OCI-M1 (cell line): ENCODE measurements at places on chromosomes 2 and 18.

- DNase-seq: no peak
These were observed 203.3 kb downstream of the CELF4 start for GRCh38 chr18:37362158-37362890.

- DNase-seq: no peak
These were observed 123.5 kb downstream of the TANC1 start for GRCh38 chr2:159091976-159092375.

- DNase-seq: no peak
These were observed 270.1 kb downstream of the TCF4 start for GRCh38 chr18:55317864-55318263.

GRCh38 chr2:85732467-85733120, 21.2 kb upstream of the ATOH8 start:
- DNase-seq: no peak

- DNase-seq: no peak
These were observed 53.0 kb downstream of the EPHA4 start for GRCh38 chr2:221518935-221519625.

DNA sequence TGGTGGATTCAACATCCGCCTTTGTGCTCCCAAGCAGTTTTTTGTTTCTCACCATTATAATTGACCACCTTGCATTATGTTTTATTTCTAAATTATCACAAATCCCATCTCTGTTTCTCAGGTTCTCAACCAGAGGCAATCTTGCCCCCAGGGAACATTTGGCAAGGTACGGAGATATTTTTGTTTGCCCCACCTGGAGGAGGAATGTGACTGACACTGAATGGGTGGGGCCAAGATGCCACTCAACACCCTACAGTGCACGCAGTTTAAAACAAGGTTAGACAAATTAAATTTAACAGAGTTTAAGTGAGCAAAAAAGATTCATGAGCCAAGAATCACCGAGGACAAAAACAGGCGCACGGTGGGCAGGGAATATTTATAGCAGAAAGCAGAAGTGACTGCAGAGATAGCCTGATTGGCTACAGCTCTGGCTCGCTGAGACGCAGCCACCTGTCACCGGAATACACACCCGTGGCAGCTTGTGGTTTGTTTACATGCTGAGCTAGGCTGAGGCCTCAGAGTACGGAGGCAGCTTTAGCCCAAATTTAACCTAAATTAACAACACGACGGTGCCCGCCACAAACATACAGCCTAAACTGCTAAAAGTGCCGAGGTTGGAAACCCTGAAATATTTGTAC, 150.0 kb upstream of the ALKAL2 start:
- DNase-seq: peak; percentile 26

- DNase-seq: no peak
These were observed 159.8 kb downstream of the PKP4 start for GRCh38 chr2:158616480-158617000.

- peak; percentile 11 for DNase-seq
These were observed 7.3 kb downstream of the NBEAL1 start for GRCh38 chr2:203021991-203022390.

- peak; percentile 79 for DNase-seq
These were observed 69.9 kb upstream of the FSIP2 start for GRCh38 chr2:185668710-185669109.

DNA sequence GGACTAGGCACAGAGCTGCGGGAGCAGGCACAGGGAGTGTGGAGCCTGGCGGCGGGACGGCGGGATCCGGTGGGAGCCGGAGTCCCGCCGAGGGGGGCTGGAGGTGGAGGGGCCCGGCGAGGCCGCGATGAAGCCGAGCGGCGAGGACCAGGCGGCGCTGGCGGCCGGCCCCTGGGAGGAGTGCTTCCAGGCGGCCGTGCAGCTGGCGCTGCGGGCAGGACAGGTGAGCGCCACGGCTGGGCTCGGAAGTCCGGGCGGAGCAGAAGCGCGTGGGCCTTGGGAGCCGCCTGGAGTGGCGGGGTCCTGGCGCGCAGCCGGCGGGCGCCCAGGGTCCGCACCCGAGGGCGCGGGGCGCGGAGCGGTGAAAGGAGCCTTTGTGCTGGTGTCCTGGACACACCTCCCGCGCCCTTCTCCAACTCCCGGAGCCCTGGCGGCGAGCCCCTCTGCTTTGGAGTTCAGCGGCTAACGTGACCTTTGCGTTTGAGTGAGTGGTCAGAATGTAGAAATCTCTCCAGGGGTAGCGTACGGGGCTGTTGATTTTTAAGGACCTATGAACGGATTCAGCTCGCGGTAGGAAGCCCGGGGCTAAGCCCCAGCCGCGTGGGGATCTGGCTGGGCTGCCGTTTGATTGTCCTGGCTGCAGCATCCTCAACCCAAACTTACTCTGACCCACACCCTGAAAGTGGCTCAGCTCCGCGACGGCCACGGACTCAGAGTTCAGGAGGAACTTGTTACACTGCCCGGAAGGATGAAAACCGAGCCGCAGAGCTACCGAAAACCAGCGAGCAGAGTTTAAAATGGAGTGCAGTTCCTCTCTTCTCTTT, 448 bp downstream of the IMPA2 start:
- no peak for DNase-seq

DNA sequence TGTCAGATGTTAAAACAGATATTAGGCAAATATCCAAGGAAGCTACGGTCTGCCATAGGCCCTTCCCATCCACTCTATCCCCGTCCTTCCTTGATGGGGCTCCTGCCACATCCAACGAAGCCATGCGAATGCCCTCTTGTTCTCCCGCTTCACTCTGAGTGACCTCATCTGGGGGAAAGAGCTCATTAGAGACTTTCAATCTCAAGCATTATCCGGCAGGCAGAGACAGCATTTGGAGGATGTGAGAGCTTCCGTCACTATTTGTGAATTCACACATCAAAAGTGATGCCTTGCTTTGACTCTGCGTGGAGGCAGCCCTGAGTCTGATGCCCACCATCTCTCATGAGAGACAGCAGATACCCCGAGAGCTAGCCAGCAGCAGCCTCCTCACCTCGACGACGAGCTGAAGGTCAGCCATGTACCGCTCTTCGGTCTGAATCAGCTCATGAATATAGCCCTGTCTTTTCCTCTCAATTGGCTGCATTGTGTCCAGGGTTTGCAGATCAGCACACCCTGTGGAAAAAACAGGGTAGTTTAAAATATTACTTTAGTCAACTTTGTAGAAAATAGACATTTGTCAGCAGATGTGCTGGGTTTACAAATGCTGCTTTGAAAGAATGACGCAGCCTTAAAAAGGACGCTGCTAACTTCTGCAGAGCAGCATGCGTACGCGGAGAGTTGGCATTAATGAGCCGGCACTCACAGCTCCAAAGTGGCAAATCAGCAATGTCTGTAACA, 45.9 kb downstream of the FAM228A start:
- no peak for DNase-seq

DNA sequence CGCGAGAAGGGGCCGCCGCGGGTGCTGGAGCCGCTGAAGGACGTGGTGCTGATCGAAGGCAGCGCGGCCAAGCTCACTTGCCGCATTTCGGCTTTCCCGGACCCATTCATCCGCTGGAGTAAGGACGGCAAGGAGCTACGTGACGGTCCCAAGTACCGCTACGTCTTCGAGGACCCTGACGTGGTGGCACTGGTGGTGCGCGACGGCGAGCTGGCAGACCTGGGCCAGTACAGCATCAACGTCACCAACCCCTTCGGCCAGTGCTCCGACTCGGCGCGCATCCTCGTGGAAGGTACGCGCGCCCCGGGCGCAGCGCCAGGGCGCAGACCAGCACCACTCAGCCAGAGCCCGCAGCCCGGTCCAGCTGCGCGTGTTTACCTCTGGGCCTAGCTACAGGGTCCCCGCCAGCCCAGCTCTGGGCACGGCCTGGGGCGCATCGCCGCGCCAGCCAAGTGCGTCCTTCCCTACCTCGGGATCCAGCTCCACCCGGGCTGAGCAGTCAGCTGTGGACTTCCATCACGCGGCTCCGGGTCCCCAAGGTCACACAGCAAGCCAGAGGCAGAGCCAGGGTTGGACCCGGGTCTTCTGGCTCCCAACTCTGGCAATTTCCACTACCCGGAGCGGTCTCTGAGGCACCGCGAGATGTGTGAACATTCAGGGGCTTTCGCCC, 1.7 kb upstream of the GMPPA start:
- no peak for DNase-seq

- DNase-seq: no peak
These were observed 152.3 kb downstream of the PRPF40A start for GRCh38 chr2:152564754-152565551.

DNA sequence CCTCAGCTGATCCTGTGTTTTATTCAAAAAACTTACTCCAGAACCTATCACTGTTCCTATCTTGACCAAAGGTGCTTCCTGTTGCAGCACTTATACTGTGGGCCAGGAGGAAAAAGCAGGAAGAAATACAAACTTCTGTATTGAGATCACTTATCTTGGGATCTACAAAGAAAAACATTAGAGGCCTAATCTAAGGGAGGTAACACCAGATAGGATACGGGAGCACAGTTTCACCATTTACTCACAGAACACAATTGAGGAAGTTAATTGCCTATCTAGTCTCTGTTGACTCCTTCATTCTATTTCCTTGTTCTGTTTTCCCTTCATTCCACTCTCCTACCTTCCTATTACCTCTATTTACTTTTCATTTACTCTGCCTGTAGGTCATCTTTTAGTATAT, 287.2 kb upstream of the LINC00305 start:
- DNase-seq: peak; percentile 18

GRCh38 chr2:182064019-182064778, 78.5 kb downstream of the PPP1R1C start:
- DNase-seq: no peak

DNA sequence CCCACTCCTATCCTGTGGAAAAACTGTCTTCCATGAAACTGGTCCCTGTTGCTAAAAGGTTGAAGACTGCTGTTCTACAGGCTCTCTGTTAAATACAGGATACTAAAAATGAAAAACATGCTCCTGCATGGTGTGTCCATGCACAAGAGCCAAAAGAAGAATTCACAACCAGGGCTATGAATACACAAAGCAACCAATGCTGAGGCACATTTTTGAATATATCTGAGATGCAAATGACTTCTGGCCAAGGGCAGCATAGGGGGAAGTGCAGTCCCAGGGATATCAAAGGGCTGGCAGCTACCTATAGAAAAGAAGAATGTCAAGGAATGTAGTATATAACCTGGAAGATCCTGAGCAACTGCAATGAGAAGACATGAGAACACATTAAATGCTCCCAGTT, 6.6 kb downstream of the NEMP2 start:
- DNase-seq: no peak

- no peak for DNase-seq
These were observed 9.4 kb upstream of the NEURL3 start for GRCh38 chr2:96514521-96514920.

GRCh38 chr2:223029287-223029686, 22.7 kb upstream of the KCNE4 start:
- no peak for DNase-seq

DNA sequence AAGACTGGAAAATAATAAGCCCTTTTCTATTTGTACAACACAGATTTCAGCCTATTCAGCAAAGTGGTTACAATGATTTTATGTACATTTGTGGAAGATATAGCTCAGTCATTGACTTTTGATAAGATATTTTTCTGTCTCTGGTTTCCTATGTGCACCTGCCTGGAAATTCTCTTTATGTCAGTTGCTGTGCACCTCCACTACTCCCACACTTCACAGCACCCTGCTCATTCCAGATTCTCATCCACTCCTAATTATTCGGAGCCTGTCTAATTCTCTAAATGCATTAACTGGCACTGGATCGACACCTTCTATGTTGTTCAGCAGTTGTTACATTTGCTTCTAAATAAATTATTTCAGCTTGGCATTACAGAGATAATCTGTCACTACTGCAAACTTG, 275.1 kb upstream of the RND3 start:
- DNase-seq: no peak

GRCh38 chr2:1931003-1931914, 186.9 kb upstream of the PXDN start:
- no peak for DNase-seq

DNA sequence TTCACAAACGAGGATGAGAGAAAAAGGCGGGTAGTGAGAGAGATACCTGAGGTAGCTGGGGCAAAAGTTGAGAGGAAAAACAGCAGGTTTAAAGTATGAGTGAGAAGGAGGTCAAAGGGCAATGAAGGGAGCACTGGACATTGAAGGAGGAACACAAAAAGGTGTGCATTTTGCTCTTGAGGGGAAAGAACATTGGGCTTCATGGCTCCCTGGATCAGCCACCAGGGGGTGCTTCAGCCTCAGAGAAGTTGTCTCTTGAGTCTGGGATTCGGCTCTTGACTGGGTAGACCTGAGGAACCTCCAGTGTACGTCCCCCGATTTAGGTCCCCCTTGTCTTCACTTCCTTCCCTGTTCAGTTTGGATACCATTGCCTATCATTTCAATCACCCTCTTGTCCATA, 128.5 kb downstream of the RAPGEF4 start:
- DNase-seq: peak; percentile 66

DNA sequence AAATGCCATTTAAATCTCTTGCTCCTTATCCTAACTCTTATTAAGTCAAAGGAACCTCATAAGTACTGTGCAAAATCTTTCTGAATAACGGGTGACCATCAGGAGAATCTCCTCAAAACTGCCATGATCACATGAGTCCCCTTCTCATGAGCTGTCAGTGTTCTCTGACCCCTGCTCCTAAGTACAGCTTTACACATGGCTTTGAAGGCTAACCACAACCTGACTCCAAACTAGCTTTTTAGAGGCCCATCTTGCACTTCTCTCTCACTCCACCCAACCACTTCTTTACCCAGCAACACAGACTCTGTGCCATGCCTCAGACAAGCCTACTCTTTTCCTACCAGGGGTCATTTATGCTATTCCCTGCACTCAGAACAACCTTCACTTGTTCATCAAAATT, 253.8 kb downstream of the GPD2 start:
- peak; percentile 26 for DNase-seq

- no peak for DNase-seq
These were observed 196.6 kb upstream of the SALL3 start for GRCh38 chr18:78782951-78783563.

DNA sequence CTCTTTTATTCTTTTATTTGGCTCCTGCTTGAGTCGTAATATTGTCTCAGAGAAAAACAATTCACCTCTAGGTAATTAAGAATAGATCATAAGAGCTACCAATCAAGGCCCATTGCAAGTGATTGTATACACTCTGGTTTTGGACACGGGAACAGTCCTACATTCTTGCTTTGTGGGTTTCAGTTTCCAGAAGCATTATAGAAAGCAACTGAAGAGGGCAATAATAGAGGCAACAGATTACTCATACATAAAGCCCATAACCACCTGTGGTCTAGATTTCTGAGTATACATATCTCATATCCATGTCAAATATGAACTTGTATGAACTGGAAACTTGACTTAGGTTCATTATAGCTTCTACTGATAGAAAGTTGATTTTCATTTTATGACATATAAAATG, 65.4 kb downstream of the DIS3L2 start:
- DNase-seq: no peak

- no peak for DNase-seq
These were observed 33.8 kb upstream of the COPS8 start for GRCh38 chr2:237051861-237052260.

DNA sequence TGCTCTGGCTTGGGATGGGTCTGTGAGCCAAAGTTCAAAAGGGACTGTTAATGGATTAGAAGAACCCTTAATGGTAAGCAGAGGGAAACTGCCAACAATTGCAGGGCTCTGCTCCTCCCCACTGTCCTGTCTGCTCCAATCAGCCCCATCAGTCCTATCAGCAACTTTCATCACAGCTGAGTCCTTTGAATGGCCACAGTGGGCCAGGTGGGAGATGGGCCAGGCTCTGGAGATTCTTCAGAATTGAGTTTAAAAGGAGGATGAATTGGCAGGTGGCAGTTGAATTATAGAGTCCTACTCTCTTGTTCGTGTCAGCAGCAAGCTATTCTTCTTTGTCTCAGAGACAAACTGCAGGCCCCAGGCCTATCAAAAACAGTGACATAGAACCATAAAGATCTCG, 573.9 kb downstream of the EPHA4 start:
- no peak for DNase-seq
